A549 treated with dexamethasone at 1 μM for 4 hours (cell line): ENCODE measurements at places on chromosomes 1 and 21. TPM values are rescaled to one million over a fixed set of nuclear protein-coding genes. Genes with fewer than 3 reads are reported as not detected.

The PIGR gene
- total RNA-seq: not detected in 5 replicates

The TTC39A gene
- 1.6 to 1.9 TPM (median 1.8 TPM) in 5 replicates for total RNA-seq

The PPIE gene
- total RNA-seq: 36.5 to 39.9 TPM (median 36.8 TPM) in 5 replicates

The CD101 gene
- total RNA-seq: 0.14 to 0.58 TPM (median 0.49 TPM) in 5 replicates

The PIAS3 gene
- total RNA-seq: 34.3 to 47.3 TPM (median 43.5 TPM) in 5 replicates

The SH3BP5L gene
- 16.8 to 25.6 TPM (median 22.6 TPM) in 5 replicates for total RNA-seq

The MMEL1 gene
- total RNA-seq: 0.08 TPM in 1 of 5 replicates, not detected in the others

The BCAR3 gene
- total RNA-seq: 72.6 to 85.3 TPM (median 80.9 TPM) in 5 replicates

The OR2L2 gene
- total RNA-seq: 0.02 TPM in 1 of 5 replicates, not detected in the others

The MAB21L3 gene
- 0.02 TPM in 1 of 5 replicates, not detected in the others for total RNA-seq

The TSSK3 gene
- total RNA-seq: 0.13 to 0.18 TPM (median 0.15 TPM) in 3 of 5 replicates, not detected in the others

The OR13G1 gene
- total RNA-seq: not detected in 5 replicates

The KCNE2 gene
- total RNA-seq: not detected in 5 replicates

The TCHH gene
- 0.25 to 0.33 TPM (median 0.26 TPM) in 5 replicates for total RNA-seq

The CFAP107 gene
- total RNA-seq: not detected in 5 replicates

The AGTRAP gene
- 75.6 to 98.4 TPM (median 93.6 TPM) in 5 replicates for total RNA-seq

The LAMB3 gene
- 14.4 to 21.7 TPM (median 19.4 TPM) in 5 replicates for total RNA-seq

The TRPM2 gene
- 6.5 to 9.8 TPM (median 7.8 TPM) in 5 replicates for total RNA-seq

The SRGAP2B gene
- 13.3 to 23.2 TPM (median 19.9 TPM) in 5 replicates for total RNA-seq

The TLR5 gene
- total RNA-seq: 0.12 to 0.29 TPM (median 0.25 TPM) in 5 replicates

The CYP4A11 gene
- not detected in 5 replicates for total RNA-seq
